ENCODE measurements at places on chromosomes 3 and 15.
A peak's percentile ranks its signal among the peaks of the same experiment; 100 is the strongest.

DNA sequence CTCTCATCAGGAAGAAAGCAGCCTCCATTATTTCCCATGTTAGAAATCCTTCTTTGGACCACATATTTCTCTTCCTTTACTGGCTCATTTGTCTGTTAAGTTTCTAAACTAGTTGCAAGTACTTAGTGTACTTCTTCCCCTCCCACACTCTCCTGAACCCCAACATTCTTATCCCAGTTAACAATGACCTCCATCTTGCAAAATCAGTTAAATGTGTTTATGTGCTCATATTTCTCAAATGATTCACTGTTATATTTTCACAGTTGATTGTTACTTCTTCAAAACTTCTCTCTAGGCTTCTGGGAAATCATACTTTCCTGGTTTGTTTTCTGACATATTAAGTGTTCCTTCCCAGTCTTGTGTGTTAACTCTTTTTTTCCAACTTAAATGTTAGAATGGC lies 856.9 kb downstream of the EPHA3 start:
- no peak for DNase-seq

GRCh38 chr3:135503760-135504686 lies 461.5 kb upstream of the PPP2R3A start:
- no peak for DNase-seq

DNA sequence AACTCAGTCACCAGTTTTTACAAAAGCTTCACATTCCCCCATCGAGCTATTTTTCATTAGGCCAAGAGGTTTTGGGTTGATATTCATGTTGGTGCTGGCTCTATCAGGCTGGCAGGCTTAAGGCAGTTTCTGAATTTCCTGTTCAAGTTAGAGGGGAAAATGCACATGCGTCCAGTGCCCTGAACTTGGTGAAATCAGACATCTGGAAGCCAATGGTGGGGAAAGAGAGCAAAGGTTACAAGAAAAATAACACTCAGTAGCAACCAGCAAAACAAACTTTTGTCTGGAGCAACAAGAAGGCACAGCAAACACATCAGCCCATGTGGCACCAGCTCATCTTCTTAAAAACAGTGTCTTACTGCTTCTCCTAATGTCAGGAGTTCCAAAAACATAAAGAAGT lies 155.6 kb upstream of the TSC22D2 start:
- DNase-seq: no peak

DNA sequence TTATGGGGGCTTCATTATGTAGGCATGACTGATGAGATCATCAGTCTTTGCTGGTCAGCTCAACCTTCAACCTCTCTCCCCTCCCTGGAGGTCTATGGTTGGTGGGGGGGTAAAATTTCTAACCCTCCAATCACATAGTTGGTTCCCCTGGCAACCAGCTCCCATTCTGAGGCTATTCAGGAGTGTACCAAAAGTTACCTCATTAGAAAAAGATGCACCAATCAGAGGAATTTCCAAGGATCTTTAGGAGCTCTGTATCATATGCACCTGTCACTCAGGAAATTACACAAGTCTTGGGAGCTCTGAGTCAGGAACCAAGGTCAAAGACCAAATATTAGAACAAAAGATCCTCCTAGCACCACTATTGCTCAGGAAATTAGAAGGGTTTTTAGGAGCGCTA lies 21.4 kb upstream of the LEO1 start:
- no peak for DNase-seq

DNA sequence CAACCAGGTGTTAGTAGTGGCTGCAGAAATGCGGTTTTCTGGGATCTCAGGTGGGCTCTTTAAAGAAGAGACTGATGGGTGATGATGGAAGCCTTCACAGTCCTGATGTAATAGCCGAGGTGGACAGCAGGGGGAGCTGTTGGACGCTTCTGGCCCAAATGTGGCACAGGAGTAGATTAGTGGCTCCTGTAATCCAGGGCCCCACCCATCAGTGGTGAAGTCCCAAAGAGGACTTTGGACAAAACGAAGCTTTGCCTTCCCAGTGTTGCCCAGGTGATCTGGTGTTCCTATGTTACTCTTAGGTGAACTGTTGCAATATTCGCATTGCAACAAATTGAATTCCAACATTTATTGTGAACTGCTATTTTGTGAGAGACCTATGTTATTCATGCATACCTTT lies 31.8 kb upstream of the MYZAP start:
- DNase-seq: peak; percentile 55

DNA sequence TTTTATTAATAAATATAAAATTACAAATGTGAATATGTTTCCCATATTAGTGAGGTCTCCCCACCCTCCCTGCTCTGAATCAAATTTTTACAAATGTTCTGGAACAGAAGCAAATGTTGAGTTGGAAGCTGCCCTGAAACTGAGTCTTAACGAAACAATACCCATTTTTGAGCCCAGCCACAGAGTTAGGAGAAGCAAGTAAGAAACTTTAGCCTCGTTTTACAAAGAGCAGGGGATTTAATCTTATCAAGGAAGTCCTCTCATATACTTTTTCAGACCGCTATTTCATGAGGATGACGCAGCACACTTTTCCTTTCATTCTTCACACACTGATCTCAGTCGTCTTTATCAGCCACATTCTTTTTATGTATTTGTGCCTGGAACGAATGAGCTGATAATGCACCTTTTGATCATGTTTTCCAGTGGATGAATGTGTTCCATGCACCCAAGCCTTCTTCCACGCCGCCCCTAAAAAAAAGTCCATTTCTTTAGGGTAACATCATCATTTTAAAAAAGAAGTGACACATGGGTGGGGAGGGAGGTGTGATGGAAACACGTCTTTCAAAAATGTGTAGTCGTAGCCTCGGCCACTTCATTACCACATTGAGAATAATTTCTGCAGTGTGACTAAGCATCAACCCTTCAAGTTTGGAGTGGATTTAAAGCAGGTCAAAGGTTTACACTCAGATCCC lies 48.1 kb downstream of the SETMAR start:
- no peak for DNase-seq

DNA sequence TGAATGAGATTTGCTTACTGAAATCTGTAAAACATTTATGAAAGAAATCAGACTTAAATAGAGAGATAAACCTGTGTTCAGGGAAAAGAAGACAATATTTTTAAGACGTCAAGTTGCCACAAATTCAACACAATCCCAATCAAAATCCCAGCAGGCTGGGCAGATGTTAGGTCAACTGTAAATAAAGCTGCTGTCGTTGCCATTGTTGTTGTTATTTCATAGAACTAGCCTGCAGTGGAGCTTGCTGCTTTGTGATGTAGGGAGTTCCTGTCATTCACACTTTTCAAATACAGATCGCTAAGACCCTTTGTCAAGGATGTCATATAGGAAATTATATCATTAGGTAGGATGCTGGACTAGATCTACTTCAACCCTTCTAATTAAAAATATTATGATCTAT lies 123.1 kb downstream of the NEO1 start:
- DNase-seq: no peak

- no peak for DNase-seq
Observed at GRCh38 chr15:29832709-29833108, 10.4 kb upstream of the TJP1 start.

DNA sequence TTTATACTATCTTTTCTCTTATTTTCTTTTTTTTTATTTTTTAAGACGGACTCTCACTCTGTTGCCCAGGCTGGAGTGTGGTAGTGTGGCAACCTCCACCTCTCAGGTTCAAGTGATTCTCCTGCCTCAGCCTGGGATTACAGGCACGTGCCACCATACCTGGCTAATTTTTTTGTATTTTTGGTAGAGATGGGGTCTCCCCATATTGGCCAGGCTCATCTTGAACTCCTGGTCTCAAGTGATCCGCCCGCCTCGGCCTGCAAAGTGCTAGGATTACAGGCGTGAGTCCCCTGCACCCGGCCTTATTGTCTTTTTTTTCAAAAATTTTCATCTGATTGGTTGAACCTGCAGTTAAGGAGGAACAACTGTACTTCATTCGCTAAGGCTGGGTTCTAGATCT lies 21.8 kb downstream of the ABHD2 start:
- no peak for DNase-seq

Measured in stimulated activated CD8-positive, alpha-beta memory T cell treated with anti-CD3 and anti-CD28 coated beads, Interleukin-4, amount 100 ng/mL, for 4 hours (primary cell).